ENCODE measurements at places on chromosomes 2 and 18.

DNA sequence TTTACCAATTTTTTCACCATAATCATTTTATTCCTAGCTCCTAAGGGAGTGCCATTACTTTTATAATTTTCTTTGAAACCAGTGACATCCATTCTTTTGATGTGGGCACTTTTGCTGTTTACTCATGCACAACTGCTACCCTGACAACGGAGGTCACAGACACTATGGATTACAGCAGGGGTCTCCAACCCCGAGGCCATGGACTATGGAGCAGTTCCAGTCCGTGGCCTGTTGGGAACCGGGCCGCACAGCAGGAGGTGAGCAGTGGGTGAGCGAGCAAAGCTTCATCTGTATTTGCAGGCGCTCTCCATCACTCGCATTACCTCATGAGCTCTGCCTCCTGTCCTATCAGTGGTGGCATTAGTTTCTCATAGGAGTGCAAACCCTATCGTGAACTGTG, 34.6 kb downstream of the PRPF40A start:
- DNase-seq: no peak

DNA sequence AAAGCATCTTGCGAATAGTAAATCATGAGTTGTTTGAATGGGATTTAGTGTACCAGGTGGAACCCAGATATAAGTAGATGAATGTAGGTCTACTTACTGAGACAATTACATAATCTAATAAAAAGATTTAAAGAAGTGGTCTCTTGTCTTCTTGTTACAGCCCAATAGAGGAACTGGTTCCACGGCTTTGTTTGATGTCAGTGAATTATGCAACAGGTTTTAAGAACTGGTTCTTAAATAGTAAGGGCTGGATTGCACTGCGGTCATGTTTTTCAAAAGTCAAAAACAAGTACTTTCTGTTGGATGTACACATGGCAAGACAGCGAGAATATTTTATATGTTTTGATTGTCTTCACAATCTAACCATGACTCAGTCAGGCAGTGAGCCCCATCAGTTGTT, 15.4 kb upstream of the SLC9A2 start:
- no peak for DNase-seq

GRCh38 chr2:15769676-15770547, 170.4 kb upstream of the MYCN start:
- no peak for DNase-seq

- DNase-seq: no peak
Measured at GRCh38 chr2:120963997-120964705, 228.5 kb downstream of the GLI2 start.

GRCh38 chr2:216690853-216691741, 4.3 kb downstream of the IGFBP5 start:
- no peak for DNase-seq

- no peak for DNase-seq
Measured at GRCh38 chr2:878245-878930, 72.3 kb upstream of the SNTG2 start.

DNA sequence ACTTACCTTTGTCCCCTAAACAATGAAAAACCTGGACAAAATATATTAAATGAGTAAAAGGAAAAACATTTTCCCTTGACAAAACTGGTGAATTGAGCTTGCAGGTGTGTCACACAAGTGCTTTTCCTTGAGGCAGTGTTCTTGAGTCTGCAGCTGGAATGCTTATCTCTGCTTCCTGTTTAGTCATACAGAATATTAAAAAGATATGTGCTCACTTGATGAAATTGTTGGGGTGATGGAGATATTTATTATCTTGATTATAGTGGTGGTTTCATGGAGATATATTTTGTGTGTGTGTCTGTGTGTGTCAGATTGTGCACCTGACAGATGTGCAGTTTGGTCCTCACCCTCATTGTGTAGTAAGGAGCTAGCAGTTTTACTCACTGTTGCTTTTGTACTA, 3.3 kb downstream of the TAF1B start:
- no peak for DNase-seq
